ENCODE measurements at places on chromosomes 5 and 9.
A peak's percentile ranks its signal among the peaks of the same experiment; 100 is the strongest.

- DNase-seq: peak; percentile 47
Observed at GRCh38 chr9:125646621-125647100, 60.3 kb downstream of the MAPKAP1 start.

GRCh38 chr5:142984525-142984924 lies 214.3 kb downstream of the ARHGAP26 start:
- DNase-seq: no peak

- no peak for DNase-seq
Observed at GRCh38 chr9:36317766-36318165, 59.5 kb upstream of the GNE start.

DNA sequence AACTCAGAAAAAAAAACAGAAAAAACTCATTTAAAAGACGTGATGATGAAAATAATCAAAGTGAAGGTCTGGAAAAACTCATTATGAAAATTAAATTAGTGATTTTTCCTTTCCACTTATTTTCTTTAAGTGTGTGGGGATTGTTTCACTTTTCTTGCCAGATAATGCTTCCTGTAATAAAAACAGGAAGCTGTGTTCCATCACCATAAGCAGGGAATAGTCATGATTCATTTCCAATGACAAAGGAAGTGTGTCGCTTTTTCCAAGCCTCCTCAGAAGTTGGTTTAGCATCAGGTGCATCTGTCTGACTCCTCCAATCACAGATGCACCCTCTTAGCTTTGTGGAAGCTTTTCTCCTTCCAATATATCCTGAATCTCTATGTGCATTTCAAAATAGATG lies 2068.7 kb downstream of the MAT2B start:
- no peak for DNase-seq

DNA sequence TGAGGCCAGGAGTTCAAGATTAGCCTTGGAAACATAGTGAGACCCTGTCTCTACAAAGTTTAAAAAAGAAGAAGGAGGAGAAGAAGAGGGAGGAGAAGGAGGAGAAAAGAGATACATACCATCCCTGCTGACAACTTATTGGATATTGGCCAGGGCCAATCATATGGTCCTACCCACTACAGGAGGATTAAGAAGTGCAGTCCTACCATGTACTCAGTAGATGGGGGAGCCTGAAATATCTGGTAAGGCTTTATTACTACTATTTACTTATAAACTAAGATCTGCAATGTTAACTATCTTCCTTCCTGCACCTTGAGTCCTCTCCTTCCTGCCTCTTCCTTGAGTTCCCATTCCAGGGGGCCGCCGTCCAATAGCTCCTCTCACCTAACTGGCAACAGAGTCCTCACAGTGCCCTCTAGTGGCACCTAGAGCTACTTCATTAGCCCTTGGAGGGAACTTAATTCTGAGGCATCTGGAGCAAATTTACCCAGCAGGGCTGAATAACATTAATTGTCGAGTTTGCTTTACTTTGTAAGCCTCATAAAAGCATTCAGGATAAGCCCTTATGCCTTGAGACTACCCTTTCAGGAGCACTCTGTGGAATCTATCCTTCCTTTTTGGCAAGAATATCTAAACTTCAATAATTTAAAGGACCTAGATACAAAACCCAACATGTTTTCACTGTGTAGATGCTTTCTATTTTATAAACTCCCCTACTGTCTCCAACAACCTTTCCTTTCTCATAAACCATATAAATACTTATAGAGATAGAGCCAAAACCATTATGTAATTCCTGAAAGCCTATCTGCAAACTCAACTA lies 39.1 kb upstream of the RANBP6 start:
- peak; percentile 87 for DNase-seq

DNA sequence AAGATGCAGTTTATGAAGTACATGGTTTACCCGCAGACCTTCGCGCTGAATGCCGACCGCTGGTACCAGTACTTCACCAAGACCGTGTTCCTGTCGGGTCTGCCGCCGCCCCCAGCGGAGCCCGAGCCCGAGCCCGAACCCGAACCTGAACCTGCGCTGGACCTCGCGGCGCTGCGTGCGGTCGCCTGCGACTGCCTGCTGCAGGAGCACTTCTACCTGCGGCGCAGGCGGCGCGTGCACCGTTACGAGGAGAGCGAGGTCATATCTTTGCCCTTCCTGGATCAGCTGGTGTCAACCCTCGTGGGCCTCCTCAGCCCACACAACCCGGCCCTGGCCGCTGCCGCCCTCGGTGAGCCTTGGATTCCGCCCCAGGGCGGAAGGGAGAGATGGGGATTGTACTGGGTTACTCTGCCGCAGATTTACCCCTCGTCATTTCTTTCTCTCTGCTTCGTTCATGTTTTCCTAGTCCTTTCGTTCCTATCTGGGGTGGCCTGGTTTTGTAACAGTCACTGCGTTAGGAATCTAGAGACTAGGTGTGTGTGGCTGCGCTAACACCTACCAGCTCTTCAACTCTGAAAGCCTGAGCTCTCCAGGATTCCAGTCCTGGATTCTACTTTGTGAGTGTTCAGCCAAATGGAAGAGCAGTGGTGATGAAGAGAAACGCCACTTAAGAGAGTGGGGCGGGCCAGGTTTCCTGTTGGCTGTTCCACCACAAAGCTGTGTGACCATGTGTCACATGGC lies 638 bp downstream of the MRPS30 start:
- DNase-seq: peak; percentile 74

DNA sequence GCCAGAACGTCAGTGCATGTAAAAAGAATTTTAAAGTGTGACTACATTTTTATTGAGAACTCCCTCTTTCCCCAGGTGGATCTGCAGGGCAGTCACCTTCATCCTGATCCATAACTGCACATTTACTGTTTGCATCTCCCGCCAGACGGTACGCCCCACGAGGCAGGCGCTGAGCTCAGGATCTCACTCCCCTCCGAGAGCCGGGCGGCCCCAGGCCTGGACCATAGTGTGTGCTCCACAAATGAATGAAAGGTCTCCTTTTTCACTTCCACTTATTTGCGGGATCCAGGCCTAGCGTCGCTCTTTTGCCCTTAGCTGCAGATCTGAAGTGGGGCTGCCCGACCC lies 378 bp downstream of the DROSHA start:
- DNase-seq: peak; percentile 42

GRCh38 chr9:101778332-101778731 lies 39.9 kb upstream of the GRIN3A start:
- no peak for DNase-seq

All from choroid plexus epithelial cell (primary cell).